ENCODE measurements at places on chromosomes 16 and 17. TPM values are rescaled to one million over a fixed set of nuclear protein-coding genes. Genes with fewer than 3 reads are reported as not detected.
A peak's percentile ranks its signal among the peaks of the same experiment; 100 is the strongest.

- H3K27ac ChIP-seq: peak overlapping the region; percentile 78
- H3K27me3 ChIP-seq: no peaks in the 10 kb centered on the region
- H3K36me3 ChIP-seq: peaks cover 51% of the 10 kb centered on the region
- no peak overlapping the region for H3K4me3 ChIP-seq
Observed at GRCh38 chr17:42817866-42818265, 6.2 kb downstream of the BECN1 start.

GRCh38 chr16:54957403-54958166 lies 26.9 kb downstream of the IRX5 start:
- no peak overlapping the region for H3K4me3 ChIP-seq
- H3K27me3 ChIP-seq: no peaks in the 10 kb centered on the region
- no peak for DNase-seq
- H3K36me3 ChIP-seq: no peaks in the 10 kb centered on the region

DNA sequence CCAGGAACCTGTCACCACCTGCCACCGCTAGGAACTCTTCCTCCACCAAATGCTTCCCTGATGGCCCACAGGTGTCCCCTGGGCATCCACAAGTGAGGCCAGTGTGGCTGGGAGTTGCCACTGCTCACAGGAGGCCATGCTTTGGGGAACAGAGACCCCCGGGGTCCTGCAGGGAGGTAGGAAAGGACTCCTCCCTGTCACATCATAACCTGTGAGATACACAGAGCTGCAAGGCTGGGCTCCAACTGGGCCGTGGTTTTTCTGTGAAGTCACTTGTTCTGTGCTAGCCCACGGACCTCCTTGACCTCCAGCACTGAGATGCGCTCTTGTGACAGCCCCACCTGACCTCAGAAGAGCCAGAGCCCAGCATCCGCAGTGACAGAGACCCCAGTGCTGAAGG lies 311.2 kb downstream of the C16orf95 start:
- no peaks in the 10 kb centered on the region for H3K36me3 ChIP-seq
- H3K4me1 ChIP-seq: no peaks in the 10 kb centered on the region
- DNase-seq: no peak
- no peak overlapping the region for H3K27ac ChIP-seq
- no peak overlapping the region for H3K4me3 ChIP-seq
- no peaks in the 10 kb centered on the region for H3K27me3 ChIP-seq

- peaks cover 4% of the 10 kb centered on the region for H3K4me1 ChIP-seq
- no peak for DNase-seq
- H3K27me3 ChIP-seq: peaks cover 2% of the 10 kb centered on the region
- no peak overlapping the region for H3K27ac ChIP-seq
- no peak overlapping the region for H3K4me3 ChIP-seq
Observed at GRCh38 chr16:794091-794822, 5.8 kb downstream of the CHTF18 start.

GRCh38 chr17:58756246-58757161 lies 850 bp downstream of the PPM1E start:
- H3K4me1 ChIP-seq: no peaks in the 10 kb centered on the region
- no peaks in the 10 kb centered on the region for H3K36me3 ChIP-seq
- peak overlapping the region; percentile 70 for H3K4me3 ChIP-seq
- no peak overlapping the region for H3K27ac ChIP-seq
- H3K27me3 ChIP-seq: peaks cover 20% of the 10 kb centered on the region

Gene KRT31
- total RNA-seq: not detected
